ENCODE measurements at places on chromosomes 12 and 14.

- H3K27me3 ChIP-seq: no peaks in the 10 kb centered on the region
- H3K4me3 ChIP-seq: no peak overlapping the region
- no peak for ATAC-seq
- H3K36me3 ChIP-seq: peaks cover 38% of the 10 kb centered on the region
These were observed 8.5 kb downstream of the SLC38A1 start for GRCh38 chr12:46260124-46260912.

- H3K27ac ChIP-seq: no peak overlapping the region
- no peak for ATAC-seq
- H3K27me3 ChIP-seq: peaks cover 19% of the 10 kb centered on the region
These were observed 205.9 kb downstream of the STXBP6 start for GRCh38 chr14:24844011-24844410.

DNA sequence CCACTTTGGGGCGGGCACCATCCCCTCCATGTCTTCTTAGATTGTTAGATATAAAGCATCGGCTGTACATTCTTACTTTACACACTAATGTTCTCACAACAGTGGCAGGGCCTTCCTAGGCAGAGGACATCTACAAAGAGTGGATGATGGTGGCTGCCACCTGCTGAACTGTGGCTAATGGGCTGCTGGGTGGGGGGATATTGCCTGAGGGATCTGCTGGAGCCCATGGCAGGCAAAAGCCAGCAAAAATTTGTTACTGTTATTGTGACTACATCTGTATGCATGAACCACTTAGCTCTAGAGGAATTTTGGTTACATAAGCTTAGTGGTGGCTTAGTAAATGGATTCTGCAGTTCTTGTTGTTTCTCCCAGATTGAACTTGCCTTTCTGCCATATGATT is 52.6 kb downstream of the DIP2B start:
- H3K4me1 ChIP-seq: peaks cover 25% of the 10 kb centered on the region
- no peaks in the 10 kb centered on the region for H3K27me3 ChIP-seq
- H3K36me3 ChIP-seq: peaks cover 17% of the 10 kb centered on the region
- no peak overlapping the region for H3K4me3 ChIP-seq
- peak overlapping the region; percentile 32 for H3K27ac ChIP-seq

- peaks cover 20% of the 10 kb centered on the region for H3K4me1 ChIP-seq
- peaks cover 30% of the 10 kb centered on the region for H3K27me3 ChIP-seq
- peaks cover 11% of the 10 kb centered on the region for H3K36me3 ChIP-seq
- no peak for ATAC-seq
- peak overlapping the region; percentile 80 for H3K27ac ChIP-seq
These were observed 3.0 kb upstream of the PIANP start for GRCh38 chr12:6703631-6704030.

- peaks cover 19% of the 10 kb centered on the region for H3K4me1 ChIP-seq
- H3K4me3 ChIP-seq: peak overlapping the region; percentile 99
- peak overlapping the region; percentile 62 for H3K27ac ChIP-seq
- peaks cover 19% of the 10 kb centered on the region for H3K36me3 ChIP-seq
- H3K27me3 ChIP-seq: no peaks in the 10 kb centered on the region
These were observed 1.3 kb downstream of the RAD52 start for GRCh38 chr12:948238-948637.
